ENCODE measurements at places on chromosomes 5 and 9. TPM values are rescaled to one million over a fixed set of nuclear protein-coding genes. Genes with fewer than 3 reads are reported as not detected.

Gene DIPK1B
- 2.5 TPM for polyA plus RNA-seq

Gene PCDHGB5
- polyA plus RNA-seq = 1.0 TPM

Gene PCDHB13
- 0.29 TPM for polyA plus RNA-seq

Gene MARCHF11
- polyA plus RNA-seq = not detected

Gene QRFP
- 0.08 TPM for polyA plus RNA-seq

Gene ABITRAM
- 12.5 TPM for polyA plus RNA-seq

Gene SPINK4
- not detected for polyA plus RNA-seq
